GM23338 (cell line): ENCODE measurements at places on chromosomes 5 and 9. TPM values are rescaled to one million over a fixed set of nuclear protein-coding genes. Genes with fewer than 3 reads are reported as not detected.

DNA sequence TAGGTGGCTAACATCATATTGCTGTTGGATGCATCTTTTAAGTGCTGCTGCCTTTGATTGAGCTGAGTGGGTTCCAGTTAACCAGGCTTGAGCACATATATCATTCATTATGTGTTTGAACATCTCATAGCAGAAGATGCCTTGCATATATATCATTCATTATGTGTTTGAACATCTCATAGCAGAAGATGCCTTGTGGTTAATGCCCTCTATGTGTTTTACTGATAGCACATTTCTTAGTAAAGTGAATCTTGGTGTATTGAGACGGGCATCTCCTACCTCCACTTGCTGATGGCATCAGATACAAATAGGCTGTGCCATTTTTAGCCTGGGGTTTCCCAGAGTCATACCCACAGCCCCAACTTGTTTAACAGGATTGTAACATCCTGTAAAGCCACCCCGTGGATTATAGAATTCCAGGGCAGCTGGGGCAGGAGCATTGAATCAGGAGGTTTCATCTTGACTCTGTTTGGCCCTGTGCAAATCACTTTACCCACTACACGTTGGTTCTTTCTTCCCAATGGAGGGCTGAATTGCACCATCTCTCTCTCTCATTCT, 26.5 kb downstream of the MTAP start:
- DNase-seq = no peak

- no peak for DNase-seq
Measured at GRCh38 chr5:9439531-9440292, 106.2 kb downstream of the SEMA5A start.

DNA sequence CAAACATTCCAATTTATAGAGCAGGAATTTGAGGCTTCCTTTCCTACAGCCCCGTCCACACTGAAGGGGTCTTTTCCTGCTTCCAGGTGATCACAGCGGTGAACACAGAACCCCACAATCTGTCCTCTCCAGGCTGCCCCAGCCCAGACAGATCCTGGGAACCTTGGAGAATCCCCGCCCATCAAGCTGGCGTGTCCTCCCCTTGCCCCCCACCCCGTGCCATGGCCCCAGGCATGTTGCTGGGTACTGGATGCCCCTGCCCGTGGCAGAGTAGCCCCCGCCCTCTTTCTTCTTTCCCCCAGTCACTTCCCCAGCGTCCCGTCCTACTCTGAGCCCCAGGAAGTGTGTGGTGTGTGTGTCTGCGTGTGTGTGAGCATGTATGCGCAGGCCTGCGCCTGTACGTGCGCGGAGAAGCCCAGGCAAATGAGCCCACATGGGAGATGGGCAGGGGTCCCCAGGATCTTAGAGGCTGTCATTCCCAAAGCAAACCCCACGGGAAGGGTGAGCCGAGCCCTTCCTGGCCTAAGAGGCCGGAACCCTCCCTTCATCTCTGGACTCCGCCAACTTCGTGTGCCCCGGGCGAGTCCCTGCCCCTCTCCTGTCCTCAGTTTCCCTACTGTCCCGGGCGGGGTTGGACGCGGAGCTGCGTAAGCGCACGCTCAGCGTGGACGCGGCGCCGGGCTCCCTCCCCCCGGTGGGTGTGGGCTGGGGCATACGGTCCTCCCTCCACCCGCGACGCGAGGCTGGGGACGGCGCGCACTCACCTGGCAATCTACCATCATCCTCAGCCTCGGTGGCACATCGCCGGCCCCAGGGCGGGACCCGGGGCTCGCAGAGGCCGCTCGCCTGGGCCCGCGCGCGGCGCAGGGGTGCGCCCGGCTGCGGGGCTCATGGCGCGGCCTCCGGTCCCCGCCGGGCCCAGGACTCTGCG, 15.2 kb downstream of the GBGT1 start:
- peak; percentile 38 for DNase-seq

GRCh38 chr5:122607818-122608217, 167.1 kb upstream of the SNX2 start:
- DNase-seq = no peak

The OR1Q1 gene
- total RNA-seq = not detected in 2 replicates

GRCh38 chr5:79687889-79688288, 1.7 kb upstream of the CMYA5 start:
- DNase-seq = no peak

- no peak for DNase-seq
Measured at GRCh38 chr5:68369023-68369359, 153.4 kb downstream of the PIK3R1 start.

- DNase-seq = no peak
Measured at GRCh38 chr5:115452083-115452482, 92.5 kb downstream of the FEM1C start.

DNA sequence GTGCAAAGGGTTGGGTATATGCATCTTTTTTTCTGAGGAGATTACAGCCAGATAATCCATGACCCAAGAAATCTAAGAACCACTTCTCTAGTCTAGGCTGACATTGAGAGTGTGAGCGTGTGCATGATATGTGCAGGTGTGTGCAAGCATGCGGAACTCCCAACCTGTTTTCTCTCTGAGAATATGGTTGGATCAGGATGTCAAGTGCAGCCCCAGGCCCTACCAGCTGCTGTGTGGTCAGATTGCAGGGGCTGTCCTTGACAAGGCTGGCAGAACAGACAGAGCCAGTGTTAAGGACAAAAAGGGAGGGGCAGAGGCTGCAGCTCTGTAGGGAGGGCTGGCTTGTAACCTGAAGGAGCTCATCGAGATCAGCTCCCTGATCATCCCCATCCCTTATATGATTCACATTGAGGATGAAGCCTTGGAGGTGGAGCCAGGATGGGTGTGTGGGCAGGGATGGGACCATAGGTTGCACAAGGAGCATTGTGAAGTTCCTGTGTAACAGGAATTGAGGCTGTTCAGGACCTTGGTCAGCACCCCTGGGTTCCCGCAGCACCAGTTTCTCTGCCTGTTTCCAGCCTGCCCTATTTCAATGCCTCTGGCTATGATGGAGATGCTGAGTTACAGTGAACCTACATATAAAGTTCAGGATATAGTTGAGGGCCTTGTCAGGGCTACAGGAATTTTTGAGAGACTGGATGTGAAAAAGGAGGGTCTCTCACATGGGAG, 52.6 kb upstream of the ARAP3 start:
- peak; percentile 93 for DNase-seq
